ENCODE measurements at places on chromosomes 3 and 15.

DNA sequence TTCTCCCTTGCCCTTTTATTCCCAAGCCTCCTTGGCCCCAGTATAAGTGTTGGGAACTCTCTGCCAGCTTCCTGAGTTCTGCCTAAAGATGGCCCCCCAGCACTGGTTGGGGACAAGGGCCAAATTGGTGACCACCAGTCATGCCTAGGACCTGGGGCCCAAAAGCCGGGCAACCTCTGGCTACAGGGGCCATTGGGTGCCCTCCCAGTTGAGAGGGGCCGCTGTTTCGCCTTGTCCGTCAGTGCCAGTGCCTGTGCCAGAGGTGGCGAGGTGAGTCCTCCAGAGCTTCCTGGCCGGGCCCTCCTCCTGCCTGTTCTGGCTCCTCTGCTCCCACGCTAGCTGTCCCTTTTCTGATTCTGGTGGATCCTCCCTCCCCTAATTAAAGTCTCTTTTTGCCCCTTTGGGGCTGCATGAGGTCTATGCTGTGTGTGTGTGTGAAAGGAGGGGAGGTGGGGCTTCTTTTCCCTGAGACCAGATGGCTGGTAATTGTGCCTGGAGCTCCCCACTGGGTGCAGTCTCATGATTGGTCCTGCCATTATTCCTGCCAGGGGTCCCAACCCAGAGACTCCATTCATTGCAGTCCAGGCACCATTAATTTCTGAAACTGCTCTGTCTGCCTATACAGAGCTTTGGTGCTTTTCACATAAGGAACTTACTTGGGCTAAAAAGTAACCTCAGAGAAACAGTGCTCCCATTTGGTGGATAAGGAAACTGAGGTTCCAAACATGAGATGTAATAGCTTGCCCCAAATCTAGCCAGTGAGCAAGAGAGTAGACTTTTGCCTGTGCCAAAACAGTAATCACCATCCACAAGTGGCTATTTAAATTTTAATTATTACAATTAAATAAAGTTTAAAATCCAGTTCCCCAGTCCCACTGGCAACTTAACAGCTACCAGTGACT, 3.1 kb upstream of the TTLL3 start:
- DNase-seq = peak; percentile 70

GRCh38 chr3:23481616-23482278, 278.6 kb downstream of the UBE2E2 start:
- DNase-seq = no peak

DNA sequence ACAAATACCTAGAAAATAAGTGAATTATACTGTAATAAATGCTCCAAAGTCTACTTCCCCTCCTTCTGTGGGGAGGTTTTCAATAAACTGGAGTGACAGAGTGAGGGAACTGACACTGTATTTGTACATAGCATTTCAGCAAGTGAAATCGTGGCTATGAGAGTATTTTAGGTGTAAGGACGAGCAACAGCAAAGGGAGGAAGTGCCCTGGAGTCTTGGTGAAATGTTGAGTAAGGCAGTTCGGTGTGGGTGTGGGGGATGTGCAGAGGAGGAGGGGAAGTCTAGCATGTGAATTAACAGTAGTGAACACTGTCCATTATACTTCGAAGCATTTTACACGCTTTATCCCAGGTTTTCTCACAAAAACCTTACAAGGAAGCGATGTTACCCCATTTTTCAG, 18.1 kb upstream of the P2RY13 start:
- DNase-seq = no peak

GRCh38 chr15:69790632-69791031, 307.1 kb downstream of the TLE3 start:
- DNase-seq = no peak

DNA sequence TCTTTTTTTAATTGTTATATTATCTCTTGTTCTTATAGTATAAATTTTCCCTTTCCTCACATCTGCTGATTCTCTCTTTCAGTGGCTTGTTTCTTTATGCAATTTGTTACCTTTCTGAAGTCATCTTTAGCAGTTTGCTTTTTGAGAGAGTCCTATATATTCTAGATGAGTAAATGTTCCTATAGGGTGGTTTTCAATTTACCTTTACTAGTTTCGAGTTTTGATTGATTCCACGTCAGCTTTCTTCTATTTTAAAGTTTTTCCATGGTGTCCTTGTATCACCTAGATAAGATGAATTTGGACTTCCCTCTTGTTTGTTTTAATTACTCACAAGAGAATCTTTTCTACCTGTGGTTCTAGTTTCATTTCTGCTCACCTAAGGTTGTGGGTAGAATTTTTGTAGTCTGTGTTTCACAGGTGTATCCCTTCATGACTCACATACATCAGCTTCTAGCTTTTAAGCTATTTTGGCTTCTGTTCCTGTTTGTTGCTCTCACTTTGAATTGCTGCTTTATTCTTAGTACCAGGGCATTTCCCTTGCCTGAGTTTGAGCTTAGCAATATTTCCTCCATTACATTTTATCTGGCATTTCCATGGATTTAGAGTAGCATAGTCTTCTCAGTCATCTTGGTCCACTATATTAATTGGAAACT, 6.4 kb downstream of the TEX9 start:
- DNase-seq = no peak

DNA sequence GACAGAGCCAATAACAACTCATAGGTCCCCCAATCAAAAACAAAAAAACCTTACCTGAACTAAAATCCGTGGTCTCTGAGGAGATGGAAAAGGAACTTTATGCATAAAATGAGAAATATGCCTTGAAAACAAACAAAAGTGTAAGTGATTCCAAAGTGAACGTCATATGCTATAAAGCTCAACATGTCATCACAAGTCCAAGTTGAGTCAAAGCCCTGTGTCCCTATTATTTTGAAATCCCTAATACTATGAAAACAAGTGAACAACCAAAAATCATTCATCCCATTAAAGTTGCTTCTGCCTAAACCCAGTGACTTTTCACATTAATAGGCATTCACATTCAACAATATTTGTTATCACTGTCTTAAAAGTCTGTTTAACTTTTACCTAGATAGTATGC, 59.4 kb downstream of the DENND4A start:
- no peak for DNase-seq

DNA sequence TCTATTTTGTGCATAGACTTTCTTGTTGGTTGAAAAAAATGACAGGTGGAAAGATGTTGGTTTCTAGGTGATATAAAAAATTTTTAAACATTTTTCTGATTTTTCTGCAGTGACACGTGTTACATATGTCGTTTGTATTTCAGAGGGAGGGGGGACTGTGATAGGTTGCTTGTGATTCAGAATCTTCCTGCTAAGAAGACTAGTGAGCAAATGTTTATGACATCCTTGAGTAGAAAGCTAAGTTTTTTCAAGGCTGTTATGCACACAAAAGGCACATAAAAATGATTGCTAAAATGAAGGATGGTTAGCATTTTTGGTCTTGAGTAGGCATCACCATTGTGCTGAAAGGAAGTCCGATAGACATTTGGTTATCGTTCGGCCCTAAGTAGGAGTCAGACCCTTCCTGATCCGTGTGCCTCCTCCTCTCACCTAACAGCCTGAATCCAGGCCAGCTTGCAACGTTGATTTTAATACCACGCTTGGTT, 1.5 kb downstream of the ZNF639 start:
- DNase-seq = peak; percentile 26

- no peak for DNase-seq
Measured at GRCh38 chr3:120420928-120421551, 29.8 kb downstream of the FSTL1 start.

GRCh38 chr3:64341296-64341695, 116.0 kb upstream of the PRICKLE2 start:
- no peak for DNase-seq

- no peak for DNase-seq
Measured at GRCh38 chr3:6861625-6862000, 698 bp downstream of the GRM7 start.

DNA sequence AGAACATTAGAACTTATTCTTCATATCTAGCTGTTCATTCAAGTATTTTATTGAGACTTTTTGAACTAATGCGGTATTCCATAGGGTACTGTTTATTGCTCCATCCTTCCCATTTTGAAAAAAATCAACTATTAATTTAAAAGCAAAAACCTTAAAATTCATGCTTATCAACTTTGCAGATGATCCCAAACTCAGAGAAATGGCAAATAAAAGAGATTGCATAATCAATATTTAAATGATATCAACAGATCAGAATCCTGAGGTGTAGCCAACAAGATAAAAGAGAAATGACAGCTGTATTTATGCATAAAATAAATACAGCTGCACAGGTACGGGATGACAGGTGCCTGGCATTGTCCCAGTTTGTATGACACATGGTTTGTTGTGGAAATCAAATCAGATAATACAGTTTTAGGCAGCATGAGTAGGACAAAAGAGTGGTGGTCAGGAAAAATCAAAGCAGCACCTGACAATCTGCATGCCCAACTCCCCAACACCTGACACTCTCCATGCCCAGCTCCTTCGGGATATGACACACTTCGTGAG, 42.4 kb upstream of the CMTM8 start:
- no peak for DNase-seq

DNA sequence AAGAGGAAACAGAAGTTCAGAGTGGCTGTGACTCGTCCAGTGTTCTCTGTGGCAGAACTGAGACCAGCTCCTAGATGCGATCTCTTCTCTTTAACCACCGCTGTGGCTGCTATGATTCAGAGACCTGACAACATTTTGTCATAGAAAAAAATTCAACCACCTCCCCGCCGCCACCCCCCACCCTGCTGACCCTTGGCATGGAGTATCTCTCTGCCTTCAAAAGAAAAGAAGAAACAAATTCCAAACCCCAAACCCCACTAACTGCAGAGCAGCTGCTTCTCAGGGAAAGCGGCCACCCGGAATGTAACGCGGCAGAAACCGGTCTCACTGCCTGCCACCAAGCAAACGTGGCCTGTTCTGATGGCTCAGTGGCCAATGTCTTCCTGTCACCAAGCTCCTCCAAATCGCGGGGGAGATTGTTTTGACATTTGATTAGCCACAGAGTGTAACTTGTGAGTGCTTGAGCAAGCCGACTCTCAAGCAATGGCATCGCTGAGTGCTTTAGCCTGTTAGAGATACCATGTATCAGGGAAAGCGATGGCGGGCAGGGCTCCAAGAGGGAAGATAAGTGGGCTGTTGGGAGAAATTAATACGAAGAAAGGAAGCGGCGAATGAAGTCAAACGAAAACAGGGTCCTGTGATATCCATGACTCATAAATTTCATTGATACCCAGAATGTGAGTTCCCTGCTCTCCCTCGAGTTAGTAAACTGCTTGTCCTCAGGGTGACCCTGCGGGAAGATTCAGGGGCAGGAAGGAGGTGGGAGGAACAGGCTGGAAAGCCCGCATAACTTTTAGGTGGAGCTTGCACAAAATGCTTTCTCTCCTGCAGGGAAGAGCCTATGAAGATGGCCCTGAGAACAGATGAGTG, 44.8 kb upstream of the TLE3 start:
- no peak for DNase-seq

DNA sequence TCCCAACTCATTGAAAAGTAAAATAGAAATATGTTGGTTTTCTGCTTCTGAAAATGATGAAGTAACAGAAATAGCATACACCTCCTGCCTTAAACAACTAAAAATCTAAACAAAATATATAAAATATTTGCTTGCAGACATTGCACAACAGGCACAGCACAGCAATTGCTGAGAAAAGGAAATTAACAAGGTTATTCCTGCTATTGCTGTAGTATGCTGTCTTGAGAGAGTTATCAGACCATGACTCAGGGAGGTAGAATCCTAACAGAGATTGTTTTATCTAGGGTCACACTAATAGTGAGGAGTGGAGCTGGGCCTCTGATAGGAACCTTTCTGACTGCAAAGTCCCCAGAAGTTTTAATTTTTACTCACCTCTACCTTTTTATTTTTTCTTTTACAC, 72.6 kb downstream of the ZBTB20 start:
- no peak for DNase-seq

DNA sequence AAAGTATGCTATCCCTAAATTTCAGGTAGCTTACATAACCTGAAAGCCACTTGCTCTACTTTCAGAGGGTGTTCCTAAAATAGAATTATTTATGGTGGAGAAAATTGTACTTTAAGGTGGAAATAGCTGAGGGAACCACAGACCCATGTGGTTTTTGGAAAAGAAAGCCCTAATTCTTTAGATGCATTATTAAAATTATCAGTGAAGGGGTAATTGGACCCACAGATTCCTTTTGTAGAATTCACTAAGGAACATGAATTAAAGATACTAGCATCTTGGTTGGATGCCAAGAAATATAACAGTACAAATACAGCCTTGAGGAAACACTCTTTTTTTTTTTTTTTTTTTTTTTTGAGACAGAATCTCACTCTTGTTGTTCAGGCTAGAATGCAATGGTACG, 37.8 kb downstream of the DPPA2 start:
- DNase-seq = no peak

DNA sequence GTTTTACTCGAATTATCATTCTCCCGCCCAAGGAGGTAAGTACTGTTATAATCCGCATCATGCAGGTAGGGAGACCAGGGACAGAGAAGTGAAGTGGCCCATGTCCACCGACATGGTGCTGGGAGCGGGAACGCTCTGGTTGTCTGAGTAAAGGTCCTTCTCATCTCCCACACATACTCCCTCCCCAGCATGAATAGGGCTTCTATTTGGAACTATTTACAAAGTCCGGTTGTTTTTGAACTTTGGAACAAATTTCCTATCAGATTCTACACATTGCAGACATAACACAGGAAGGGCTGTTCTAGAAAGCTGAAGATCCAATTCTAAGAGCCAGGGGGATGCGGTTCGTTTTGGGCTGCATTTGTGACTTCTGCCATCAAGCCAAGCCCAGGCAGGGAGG, 94.8 kb upstream of the TLE3 start:
- DNase-seq = no peak

- DNase-seq = peak; percentile 6
Measured at GRCh38 chr3:45632956-45633355, 38.4 kb downstream of the LIMD1 start.

DNA sequence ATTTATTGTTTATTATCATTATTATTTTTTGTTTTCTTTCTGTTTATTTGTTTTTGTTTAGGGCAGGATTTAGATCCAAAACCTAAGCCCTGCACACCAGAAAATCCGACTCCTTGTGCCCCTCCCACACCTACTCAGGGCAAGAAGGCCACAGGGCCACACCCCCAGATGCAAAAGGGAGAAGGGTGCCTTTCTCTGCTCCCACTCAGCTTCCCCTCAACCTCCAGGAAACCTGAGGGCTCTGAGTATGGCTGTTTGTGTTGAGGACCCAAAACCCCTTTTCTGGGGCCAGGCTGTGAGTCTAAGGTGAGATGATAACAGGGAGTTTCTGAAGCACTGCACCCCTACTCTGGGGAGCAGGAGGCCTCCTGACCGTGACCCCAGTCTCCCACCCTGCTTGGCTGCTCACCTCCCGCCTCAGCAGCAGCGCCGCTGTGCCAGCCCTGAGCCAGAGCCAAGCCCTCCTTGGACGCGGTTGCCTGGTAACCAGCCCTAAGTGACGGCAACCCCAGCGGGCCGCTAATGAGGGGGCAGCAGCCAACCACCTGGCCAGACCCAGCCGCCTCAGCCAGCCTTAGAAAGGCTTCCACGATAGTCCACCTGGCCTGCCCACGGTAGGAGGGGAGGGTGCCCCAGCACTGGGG, 6.4 kb upstream of the C15orf39 start:
- DNase-seq = peak; percentile 56

GRCh38 chr15:69392352-69392751, 21.8 kb upstream of the KIF23 start:
- DNase-seq = no peak
